GM19239 (cell line): ENCODE measurements at places on chromosomes 16 and 17.

DNA sequence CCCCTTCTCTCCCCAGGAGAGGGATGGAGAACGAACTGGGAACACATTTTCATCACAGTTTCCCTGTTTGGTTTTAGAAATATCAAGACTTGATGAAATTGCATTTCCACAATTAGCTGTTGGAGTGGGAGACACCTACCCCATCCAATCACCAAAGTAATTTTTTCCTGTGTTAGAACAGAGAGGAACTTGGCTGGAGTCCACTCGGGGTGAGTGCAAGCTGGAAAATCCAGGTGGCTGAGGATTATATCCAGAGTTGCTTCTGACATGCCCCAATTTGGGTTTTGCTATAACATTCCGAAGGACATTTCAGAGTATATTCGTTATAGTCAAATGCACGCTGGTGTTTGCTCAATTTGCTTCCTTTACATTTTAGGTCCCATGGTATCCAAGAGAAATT lies 231.8 kb downstream of the C16orf95 start:
- no peak for DNase-seq

GRCh38 chr17:14058051-14058450 lies 11.3 kb upstream of the COX10 start:
- no peak for DNase-seq

DNA sequence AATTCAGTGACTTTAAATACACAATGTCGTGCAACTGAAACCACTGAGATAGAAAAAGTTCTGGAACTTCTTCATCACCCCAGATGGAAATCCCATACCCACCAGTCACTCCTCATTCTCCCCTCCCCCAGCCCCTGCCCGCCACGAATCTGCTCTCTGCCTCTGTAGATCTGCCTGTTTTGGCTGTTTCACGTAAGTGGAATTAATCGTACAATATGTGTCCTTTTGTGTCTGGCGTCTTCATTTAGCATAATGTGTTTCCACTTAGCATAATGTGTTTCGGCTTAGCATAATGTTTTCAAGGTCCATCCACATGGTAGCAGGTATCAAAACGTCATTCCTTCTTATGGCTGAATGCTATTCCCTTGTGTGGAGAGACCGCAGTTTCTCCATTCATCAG lies 3.5 kb upstream of the SPPL2C start:
- DNase-seq, result no peak

GRCh38 chr17:15048933-15049794 lies 216.0 kb downstream of the PMP22 start:
- DNase-seq, result no peak

GRCh38 chr16:84699147-84699711 lies 571 bp upstream of the USP10 start:
- no peak for DNase-seq

- DNase-seq, result no peak
Measured at GRCh38 chr16:57997176-57997527, 3.3 kb downstream of the ZNF319 start.

- DNase-seq, result no peak
Measured at GRCh38 chr16:17408296-17408695, 62.5 kb downstream of the XYLT1 start.
